ENCODE measurements at places on chromosomes 1 and 21.

GRCh38 chr1:15261155-15262002 is 14.4 kb downstream of the FHAD1 start:
- DNase-seq: peak; percentile 56

DNA sequence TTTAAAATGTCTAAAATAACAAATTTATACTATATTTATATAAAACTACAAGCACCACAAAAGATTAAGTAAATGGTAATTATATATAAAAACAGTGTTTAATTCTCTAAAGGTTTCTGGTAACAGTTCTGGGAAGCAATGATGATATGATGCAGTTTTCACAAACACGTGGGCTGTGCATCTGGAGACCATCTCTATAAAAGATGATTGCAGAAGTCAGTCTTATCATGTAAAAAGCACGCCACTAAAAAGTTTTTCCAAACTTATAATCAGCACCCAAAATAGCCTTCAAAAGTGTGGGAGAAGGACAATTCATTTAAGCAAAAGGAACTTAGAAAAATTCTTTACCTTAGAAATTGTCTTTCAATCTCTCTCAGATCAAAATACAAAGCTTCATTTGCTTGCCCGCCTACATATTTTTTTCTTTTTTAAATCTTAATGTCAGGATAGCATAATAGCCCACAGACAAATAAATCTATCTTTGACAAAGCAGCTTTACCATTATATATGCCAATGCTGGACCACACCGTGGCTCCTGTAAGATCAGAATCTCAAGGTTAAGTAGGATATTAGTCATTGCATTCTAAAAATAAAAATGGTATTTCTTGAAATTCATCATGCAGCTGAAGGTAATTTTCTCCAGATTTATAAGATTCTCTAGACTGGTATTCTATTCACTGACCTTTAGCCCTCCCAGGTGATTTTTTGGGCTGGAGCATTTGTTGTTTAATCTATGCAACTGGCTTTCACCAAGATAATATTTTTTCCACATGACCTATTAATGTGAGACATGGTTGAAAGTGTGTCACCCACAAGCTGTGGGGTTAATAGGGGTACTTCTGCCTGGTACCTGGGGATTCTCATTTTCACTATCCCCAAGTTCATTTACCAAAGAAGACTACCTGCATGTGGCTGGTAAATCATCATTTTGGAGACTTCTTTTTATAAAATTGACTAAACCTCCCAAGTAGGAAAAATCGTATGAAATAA is 189.6 kb upstream of the ST6GALNAC5 start:
- DNase-seq: no peak

- no peak for DNase-seq
Measured at GRCh38 chr21:29739176-29739575, 200.6 kb downstream of the GRIK1 start.

GRCh38 chr1:163148911-163149310 is 53.8 kb downstream of the RGS5 start:
- no peak for DNase-seq
